Dermis microvascular lymphatic vessel endothelial cell (primary cell): ENCODE measurements at places on chromosomes 4 and X. TPM values are rescaled to one million over a fixed set of nuclear protein-coding genes. Genes with fewer than 3 reads are reported as not detected.
A peak's percentile ranks its signal among the peaks of the same experiment; 100 is the strongest.

DNA sequence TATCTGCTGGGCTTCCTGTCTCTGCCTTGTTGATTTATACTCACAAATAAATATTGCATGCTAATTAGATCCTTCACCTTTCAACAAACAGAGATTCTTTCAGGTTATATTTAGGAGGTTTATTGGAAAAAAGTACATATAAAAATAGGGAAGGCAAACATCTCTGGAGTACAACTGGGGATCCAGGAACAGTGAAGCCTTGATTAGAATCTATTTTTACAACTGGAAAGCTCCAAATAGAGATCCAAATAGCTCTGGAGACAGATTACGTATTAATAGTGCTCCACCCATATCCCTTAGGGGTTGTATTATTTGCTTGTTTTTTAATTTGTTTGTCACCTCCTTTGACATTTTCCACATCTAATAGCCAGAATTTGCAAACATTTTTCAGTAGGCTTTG, 46.9 kb upstream of the MAP9 start:
- DNase-seq: no peak

GRCh38 chr4:62881901-62882300, 1527.3 kb downstream of the TECRL start:
- no peak for DNase-seq

DNA sequence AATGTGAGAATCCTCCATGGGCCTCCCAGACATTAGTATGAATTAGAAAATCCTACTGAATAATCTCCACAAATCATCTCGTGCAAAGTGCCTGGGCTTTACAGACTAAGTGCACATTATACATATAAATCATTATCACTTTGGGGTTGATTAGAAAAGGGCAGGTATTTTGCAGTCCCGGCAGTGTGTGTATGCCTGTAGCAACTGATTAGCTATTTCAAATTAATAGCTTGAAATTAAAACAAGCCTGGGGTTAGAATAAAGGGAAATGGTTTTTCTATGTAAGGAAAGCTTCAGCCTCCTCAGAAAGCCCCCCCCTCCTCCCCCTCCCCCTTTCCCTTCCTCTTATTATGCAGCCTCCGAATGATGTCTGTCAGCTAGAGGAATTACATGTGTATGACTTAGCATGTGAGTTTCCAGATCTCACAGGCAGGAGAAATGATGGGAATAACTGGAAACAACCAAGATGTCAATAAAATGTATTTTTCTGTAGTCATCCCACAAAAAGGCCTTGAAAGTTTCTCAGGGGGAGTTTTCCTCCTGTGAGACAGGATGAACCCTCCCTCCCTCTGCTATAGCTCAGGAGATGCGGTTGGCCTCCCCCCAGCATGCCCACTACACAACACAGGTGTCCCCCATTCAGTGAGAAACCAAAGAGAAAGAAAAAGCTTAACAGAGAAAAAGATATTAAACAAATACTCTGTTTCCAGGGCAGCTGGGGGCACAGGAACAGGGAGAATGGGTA, 41.2 kb upstream of the RASGEF1B start:
- no peak for DNase-seq

GRCh38 chr4:65344278-65344825, 325.9 kb downstream of the EPHA5 start:
- no peak for DNase-seq

DNA sequence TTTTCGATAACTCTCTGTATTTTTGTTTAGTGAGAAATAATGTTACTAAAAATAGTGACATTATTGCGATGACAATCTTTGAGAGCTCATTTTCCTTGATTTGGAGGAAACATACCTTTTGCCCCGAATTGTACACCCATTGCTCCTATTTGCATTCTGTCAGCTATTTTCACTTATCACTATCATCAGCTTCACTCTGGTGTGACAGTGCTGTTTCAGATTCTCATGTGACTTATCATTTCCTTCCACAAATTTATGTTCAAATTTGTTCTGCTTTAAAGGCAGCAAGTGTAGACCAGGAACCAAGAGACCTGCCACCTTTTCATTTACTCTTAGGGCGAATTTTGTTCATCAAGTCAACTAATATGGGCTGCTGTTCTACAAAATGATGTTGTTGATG, 179.4 kb downstream of the RBM46 start:
- no peak for DNase-seq

GRCh38 chr4:42512226-42512625, 114.9 kb downstream of the SHISA3 start:
- DNase-seq: no peak

- DNase-seq: no peak
Observed at GRCh38 chrX:78957049-78957767, 12.0 kb downstream of the P2RY10 start.

The F8A2 gene
- total RNA-seq: not detected in 2 replicates

- no peak for DNase-seq
Observed at GRCh38 chrX:71634366-71634765, 16.1 kb upstream of the CXCR3 start.

- DNase-seq: no peak
Observed at GRCh38 chrX:46582966-46583365, 9.4 kb downstream of the CHST7 start.

- no peak for DNase-seq
Observed at GRCh38 chrX:96979766-96980165, 96.1 kb downstream of the RPA4 start.

The FAM241A gene
- 9.0 and 10.3 TPM in 2 replicates for total RNA-seq

GRCh38 chr4:37726666-37727065, 40.5 kb upstream of the RELL1 start:
- DNase-seq: no peak

- no peak for DNase-seq
Observed at GRCh38 chrX:37958525-37959211, 47.7 kb upstream of the SYTL5 start.

The PNMA6F gene
- total RNA-seq: not detected in 2 replicates

GRCh38 chrX:71118032-71118984, at the start of gene MED12:
Gene MED12 (plus strand): TSS chrX:71118596. CDS start chrX:71118755, 159 bp downstream.
- peak; percentile 72 for DNase-seq

DNA sequence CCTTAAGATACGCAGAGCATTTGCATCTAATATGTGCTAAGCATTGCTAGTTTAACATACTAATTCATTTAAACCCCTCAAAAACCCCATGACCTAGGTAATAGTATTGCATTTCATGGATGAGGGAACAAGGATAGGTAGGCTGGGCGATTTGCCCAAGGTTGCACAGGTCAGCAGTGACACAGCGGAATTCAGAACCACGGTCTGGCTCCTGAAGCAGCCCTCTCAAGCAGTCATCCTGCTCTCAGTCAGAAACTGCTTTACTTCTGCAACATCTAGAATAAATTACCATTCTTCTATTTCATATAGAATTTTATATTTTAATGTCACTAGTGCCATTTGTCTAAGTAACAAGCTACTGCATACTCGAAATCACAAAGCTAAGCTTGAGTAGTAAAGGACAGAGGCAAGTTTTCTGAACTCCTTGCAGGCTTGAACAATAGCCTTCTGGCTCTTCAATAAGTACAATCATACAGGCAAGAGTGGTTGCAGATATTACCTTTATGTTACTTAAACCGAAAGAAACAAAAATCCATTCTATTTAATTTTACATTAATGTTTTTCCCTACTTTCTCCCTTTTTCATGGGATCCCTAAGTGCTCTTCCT, 555 bp upstream of the SPP1 start:
- DNase-seq: no peak

The PARM1 gene
- 0.13 TPM in 1 of 2 replicates, not detected in the other for total RNA-seq

- no peak for DNase-seq
Observed at GRCh38 chr4:20603671-20604313, 96.5 kb upstream of the PACRGL start.

The DMD gene
- 1.8 and 2.1 TPM in 2 replicates for total RNA-seq

DNA sequence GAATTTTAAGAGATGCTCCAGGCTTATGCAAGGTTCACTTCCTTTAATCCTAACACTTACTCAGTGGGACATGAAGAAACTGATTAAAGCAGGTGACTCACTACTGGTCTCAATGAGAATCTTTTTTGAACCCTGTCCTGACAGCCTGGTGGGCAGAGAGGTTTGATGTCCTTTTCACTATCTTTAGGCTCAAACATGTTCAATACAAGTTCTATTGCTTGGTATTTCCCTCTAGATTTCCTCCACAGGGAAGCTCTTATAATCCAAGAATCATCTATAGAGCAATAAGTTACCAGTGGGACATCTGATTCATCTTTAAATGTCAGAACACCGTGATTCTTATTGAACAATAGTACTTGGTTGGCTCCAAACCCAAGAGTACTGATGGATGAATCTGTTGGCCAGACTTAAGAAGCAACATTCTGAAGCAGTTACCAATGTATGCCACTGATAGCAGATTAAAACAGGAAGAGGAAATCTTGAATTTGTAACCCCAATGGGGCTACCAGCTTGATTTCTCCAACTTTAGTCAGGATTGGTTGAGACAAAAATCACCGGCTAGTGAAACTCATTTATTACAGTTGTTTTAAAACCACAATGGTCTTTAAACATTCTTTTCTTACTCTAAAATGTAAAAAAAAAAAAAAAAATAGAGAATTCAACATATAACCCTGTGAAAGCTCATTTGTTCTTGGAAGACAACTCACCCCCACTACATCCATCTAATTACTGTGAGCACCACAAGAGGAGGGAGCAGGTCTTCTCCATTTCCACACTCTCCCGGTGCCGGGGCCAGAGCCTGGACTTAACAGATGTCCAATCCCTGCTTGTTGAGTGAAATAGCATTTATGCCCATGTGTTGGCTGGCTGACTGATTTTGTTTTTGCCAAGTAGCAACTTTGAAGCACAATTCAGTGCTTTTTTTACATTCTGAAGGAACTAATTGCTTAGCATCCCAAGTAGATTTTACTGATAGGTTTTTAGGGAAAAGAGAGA, 43.3 kb downstream of the FGFBP1 start:
- no peak for DNase-seq

The ADH6 gene
- not detected in 2 replicates for total RNA-seq

DNA sequence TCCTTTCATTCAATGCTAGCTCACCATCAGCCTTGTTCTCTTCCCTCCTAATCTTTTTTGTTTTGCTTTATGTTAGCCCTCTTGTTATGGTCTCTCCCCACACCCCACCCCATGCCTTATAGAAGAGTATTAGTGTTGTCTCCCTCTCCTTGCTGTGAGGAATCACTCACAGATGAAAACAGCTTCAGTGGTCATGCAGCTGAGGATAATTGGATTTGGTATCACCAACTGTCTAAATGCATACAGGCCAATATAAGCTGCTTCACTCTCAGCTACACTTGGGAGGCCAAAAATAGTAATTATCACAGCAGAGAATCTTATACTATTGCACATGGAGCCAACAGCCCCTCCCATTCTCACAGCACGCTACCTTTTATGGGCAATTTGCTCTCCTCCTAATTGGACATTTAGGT, 494.6 kb upstream of the FAM241A start:
- no peak for DNase-seq

The NOX1 gene
- not detected in 2 replicates for total RNA-seq

DNA sequence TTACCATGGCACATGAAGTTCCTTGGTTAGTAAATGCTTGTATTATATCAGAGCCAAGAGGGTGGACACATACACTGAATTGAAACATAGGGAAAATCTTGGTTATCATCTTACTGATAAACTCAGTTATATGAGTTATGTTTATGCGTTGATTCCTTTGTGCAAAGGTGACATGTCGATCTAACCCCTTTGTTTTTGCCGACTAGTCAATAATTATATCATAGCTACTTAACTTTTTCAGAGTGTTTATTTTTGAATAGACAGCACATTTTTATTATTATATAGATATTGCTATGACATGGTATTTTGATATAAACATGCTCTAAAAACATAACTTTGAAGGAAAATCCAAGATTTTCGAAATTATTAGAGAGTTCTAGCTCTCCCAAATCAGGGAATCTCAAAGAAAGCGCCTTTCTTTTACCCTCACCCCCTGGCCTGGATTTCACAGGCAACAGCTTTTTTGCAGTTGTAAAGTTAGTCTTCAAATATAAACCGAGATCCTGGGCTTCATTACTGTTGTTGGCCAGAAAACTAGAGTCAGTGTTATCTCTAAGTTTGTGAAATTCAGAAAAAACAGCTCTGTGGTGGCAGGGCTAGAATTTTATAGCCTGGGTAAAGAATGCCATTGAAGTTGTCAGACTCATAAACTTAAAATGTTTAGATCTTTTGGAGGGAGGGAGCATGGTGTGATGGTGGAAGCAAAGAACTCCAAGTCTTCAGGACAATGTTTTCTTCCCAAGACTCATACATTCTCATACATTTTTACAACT, 45.8 kb upstream of the PITX2 start:
- no peak for DNase-seq

The TKTL2 gene
- total RNA-seq: not detected in 2 replicates

The SSX3 gene
- not detected in 2 replicates for total RNA-seq

DNA sequence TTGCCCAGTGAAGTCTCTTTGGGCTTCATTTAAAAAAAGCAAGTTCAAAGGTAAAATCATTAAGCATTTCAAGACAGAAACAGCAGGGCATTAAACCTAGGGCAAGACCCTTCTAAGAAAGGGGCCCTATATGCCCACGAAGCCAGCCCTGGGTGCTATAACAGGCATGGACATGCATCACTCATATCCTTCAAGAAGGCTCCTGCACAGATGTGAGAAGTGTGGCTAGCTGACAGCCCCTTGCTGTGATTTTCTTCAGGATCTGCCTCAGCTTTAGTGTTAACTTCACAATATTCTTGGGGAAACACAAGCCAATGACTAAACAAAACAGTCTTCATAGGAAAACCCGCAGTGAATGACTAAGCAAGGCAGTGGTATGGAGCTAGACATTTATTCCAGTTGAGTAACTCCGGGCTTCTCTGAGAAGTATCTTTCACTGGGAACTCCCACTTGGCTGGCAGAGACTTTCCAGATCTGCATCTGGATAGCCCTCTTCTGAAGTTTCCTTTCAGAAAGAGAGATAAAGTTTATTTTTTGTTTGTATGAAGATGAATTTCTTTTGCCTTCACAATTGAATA, 11.9 kb upstream of the MAOA start:
- DNase-seq: no peak
